Left ventricle myocardium inferior (tissue), 1 donor: ENCODE measurements at places on chromosomes 5 and 9. TPM values are rescaled to one million over a fixed set of nuclear protein-coding genes. Genes with fewer than 3 reads are reported as not detected.

Gene UTP15
- 10.2 TPM for total RNA-seq

Gene DAB2IP
- 50.7 TPM for total RNA-seq

Gene PBX3
- 44.2 TPM for total RNA-seq

Gene MAMDC2
- total RNA-seq = 9.0 TPM

Gene GRXCR2
- 1.1 TPM for total RNA-seq

- no peak for DNase-seq
These were observed 471.2 kb downstream of the TAF11L14 start for GRCh38 chr5:18105449-18105848.

- DNase-seq = no peak
These were observed 46.5 kb downstream of the PRRT1B start for GRCh38 chr9:131591845-131592208.

- DNase-seq = no peak
These were observed 148.8 kb upstream of the SGCD start for GRCh38 chr5:156178117-156178516.

DNA sequence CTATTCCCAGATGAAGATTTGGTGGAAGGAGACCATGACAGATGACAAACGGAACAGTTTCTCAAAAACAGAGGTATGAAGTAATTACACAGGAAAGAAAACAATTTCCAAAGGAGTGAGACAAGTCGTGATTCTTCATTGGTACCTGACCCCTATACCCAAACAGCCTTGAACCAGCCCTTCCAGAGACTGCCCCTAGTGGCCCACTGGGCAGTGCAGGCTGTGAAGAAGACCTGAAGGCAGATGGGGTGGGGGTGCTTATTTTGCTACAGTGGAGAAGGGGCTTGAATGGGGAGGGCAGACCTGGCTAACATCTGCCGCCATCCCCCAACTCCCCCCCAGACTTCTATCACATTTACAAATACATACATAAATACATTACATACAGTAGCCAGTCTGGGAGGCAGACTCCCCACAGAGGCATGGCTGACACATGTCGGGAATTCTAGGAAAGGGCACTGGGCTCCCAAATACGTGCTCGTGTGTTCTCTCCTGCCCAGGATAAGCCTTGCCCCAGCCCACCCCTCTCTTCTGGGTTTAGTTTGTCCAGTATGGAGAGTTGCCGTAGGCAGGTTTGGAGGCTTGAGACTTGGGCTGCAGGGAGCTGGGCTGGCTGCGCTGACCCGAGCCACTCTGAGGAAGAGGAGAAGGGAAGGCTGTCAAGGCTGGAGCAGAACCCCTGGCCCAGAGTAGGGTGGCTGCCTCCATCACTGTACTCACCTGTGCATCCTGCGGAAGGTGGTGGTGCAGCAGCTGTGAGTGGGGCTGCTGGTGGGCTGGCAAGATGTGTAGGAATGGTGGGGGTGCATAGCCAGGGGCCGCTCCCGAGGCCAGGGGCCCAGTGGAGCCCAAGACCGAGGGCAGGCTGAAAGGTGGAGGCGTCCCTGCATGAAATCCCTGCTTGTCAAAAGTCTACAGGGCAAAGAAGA, 105.3 kb downstream of the UBE2R2 start:
- DNase-seq = no peak

DNA sequence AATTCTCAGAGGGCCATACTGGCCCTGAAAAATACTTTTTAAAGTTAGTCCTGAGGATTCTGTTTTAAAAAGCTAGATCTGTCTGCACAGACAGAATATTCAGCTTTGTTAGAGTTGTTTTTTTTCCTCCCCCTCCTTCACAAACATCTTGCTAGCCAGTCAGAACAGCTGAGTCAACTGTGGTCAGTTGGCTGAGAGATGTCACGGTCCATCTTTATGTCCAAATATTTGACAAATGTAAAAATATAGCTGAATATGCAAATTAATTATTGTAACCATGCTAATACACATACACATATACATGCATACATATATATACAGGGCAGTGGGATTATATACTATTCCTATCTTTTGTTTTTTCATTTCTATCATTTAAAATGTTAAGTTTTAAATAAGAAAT, 33.9 kb downstream of the UNC13B start:
- no peak for DNase-seq
